Activated T-cell treated with anti-CD3 and anti-CD28 coated beads for 24 hours (primary cell): ENCODE measurements at places on chromosomes 3 and 15.

DNA sequence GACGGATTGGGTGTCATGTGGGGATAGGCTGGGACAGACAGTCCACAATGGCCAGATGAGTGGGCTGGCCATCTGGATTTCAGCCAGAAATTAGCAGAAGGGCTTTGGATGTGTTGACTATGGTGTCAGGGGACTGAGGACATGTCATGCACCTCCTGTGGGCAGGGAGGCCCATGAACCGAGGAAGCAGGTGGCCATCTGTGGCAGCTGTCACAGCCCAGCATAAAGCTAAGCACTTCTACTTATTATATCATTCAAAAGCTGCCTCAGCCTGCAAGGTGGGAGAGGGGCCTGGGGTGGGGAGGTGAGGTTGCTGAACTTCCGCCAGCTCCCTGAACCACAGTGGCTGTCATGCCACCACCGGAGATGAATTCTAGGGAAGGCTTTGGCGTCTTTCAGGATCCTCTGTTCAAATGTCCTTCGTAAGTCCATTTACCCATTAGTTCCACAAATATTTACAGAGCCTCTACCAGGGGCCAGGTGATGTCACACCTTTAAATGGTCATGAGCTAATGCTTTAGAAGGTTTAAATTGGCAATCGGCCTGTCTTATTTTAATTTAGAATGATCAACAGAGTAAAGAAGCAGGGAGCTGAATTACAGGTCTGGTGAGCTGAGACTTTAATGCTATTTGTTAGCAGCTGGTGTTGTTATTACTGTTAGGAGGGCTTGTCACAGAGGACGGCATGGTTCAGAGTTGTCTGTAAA, 23.6 kb upstream of the CAV3 start:
- no peak for DNase-seq

GRCh38 chr3:52339612-52340011, 23.5 kb downstream of the DNAH1 start:
- DNase-seq = peak; percentile 43

GRCh38 chr3:47410801-47411646, 30.2 kb downstream of the PTPN23 start:
- no peak for DNase-seq

DNA sequence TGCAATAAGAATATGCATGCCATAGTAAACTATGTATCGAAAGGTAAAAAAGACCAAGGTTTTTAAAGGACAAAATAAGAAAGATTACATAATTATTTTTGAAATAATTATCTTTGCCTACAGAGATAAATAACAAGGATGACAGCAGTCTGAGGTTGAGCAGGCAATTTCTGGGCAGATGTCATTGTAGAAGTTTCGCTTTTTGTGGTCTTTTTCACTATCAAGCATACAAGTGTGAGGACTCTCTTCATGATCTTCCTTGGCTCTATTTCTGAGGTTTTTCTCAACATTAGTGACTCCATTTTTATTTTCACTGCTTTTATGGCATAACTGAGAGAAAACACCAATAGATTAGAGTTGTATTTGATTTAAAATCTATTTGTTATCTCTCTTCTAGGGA, 1337.9 kb upstream of the EPHA6 start:
- no peak for DNase-seq

- no peak for DNase-seq
These were observed 42.9 kb upstream of the LMCD1 start for GRCh38 chr3:8458711-8459110.
